ENCODE measurements at places on chromosomes 2 and 18.
A peak's percentile ranks its signal among the peaks of the same experiment; 100 is the strongest.

DNA sequence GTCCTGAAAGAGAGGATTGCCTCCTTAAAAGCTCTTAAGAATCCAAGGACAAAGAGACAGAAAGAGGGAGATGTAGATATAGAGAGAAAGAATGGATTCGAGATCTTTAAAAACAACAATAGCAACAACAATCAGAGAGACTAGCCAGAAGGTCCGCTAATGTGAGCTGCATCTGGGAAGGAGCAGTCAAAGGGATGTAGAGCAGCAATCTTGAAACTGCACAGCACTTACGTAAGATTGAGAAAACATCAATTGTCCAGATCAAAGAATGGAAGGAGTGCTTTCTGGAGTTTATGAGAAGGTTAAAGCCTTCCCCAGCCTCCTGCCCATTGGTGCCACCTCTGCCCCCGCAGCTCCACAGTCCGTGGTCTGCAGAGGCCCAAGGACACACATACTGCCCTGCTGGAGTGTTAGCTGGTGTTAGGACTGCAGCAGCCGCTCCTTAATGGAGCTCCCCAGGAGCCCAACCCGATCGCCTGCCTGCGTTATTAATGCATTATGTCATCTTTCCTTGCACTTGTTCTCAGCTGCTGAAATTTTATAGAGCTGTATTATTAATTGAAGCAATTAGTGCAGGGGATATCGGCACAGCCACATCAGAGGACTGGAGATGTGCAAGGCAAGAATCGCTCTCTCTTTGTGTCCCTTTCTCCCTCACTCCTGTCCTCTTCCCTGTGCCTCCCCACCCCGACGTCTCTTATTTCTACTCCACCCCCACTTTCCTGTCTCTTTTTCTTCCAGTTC, 94.2 kb upstream of the STPG4 start:
- no peak for DNase-seq

GRCh38 chr2:229642371-229642770, 72.0 kb downstream of the DNER start:
- DNase-seq, result no peak

DNA sequence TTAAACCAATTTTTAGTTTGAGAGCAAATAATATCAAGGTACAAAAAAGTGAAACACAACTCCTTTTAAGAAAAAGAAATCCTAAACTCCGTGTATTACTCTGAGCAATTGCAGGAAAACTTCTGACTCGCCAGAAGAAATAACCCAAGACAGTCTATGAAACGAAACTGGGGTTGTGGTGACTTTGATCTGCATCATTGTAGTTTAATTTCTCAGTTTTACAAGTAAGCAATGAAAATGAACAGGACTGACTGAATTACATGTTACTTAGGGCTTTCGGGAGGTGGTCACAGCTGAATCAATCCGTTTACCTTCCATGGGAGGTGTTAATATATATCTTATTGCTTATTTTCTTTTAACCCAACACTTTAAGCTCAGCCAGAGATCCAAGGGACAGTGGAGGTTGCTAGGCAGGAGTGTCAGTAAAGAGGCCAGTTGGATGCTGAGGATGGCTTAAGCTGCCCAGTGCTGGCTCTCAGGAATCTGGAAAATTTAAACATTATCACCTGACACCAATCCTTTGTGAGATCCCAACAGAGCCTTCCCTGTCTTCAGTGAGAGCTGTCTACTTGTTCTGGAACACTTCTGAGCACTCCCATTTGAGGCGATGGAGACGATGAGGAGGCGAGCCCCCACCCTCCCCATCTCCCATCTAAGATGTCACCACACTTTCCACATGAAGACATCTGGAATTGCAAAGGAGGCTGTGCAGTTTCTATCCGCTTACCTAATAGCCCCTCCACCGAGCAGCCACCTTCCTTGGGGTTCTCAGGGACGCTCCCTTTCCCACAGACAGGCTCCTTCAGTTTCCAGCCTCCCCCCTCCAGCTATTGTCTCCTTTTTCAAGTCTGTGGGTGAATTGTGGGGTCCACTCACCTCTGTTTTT, 3.6 kb upstream of the RAB31 start:
- DNase-seq, result no peak

GRCh38 chr2:24400207-24400907, 40.0 kb upstream of the ITSN2 start:
- no peak for DNase-seq

DNA sequence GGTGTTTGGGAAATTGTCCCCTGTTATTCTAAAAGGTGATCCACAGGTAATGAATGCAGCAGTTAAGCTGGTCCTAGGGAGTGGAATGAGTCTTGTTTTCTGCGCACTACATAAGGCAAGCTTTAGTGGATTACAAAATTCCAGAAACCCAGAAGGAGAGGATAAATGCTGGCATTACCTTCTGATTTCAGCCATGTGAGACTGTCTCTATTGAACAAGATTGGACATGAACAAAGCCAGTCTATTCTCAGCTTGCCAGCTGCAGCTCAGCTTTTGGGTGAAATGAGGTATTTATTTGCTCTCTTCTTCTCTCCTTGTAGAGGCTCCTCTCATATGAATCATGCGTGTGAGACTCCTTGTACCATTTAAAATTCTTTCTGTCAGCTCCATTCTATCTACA, 944.9 kb downstream of the CNTNAP5 start:
- no peak for DNase-seq

DNA sequence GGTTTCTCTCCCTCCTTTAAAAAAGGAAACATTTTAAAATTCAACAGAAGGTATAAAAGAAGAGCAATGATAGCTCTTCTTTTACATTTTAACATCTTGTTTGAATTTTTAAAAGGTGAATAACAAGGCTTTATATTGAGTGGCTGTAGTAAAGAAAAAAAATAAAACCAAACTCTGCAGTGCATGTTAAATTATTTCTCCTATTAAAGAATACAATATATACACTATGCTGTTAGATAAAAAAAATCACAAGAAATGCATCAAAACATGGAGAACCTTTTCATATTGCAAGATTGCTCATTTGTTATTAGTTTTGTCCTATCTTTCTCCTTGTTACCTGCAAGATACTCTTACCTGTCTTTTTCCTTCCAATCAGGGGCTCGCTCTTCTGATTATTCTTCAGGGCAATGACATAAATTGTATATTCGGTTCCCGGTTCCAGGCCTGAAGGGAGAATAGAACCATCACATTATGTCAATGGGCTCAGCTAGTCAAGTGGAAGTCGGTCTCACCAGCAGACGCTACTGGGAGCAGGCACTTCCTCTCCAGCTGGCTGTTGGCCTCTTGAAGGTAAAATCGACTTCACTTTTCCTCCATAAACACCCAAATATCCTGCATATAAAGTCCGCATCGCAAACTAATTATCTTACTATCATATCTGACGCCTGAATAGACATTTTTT, 61.2 kb downstream of the ATIC start:
- DNase-seq, result no peak

DNA sequence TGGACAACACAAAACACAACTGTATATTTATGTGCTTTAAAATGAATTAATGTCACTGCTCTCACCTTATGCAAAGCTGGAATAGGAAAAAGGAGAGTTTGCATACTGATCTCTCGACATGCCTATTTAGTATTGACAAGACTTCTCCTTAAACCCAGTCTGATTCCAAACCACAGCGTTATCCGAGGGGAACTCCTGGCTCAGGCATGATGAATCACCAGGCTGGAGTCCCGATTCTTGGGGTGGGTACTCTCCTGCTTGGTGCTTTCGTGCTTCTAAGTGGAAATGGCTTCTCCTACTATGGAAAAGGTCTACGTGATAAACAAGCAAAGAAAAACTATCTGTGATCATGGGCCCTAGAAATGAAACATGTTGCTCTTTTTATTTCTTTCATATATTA, 88.9 kb upstream of the SLC35G4 start:
- DNase-seq, result no peak

DNA sequence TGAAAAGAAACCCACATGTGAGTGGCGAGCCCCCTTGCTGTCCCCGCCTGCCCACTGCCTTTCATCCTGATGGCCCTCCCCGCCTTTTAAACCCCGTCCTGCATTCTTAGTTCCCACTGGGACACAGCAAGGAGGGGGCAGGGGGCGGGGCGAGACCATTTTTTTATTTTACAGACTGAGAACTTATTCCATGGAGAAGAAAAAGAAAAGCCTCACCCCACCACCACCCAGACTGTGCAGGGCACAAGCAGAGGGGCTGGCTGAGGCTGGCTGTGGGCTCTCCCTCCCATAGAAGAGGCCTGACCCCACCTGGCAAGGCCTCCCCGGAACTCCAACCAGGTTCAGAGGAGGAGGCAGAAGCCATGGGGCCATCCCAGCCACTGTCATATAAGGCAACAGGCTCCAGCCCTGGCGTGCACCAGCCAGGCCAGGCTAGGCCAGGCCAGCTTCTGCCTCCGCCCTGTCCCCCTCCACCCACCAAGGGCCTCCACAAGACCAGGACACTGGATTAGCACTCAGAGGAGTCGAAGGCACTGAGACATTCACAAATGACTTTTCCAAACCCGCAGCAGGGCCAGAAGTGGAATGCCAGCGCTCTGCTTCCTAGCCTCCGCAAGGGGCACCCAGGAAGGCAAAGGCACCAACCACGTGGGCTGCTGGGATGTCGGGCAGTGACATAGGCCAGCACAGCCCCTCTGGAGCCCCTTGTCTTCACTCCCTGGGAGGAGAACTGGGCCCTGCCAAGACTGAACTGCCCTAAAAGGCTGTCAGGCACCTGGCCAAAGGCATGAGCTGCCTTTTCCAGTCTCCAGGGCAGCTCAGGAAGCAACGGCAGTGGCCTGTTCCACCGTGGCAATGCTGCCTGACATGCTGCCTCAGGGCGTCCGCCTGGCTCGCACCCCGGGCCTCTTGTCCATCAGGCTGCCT, 37.5 kb upstream of the SEMA4C start:
- DNase-seq, result no peak

DNA sequence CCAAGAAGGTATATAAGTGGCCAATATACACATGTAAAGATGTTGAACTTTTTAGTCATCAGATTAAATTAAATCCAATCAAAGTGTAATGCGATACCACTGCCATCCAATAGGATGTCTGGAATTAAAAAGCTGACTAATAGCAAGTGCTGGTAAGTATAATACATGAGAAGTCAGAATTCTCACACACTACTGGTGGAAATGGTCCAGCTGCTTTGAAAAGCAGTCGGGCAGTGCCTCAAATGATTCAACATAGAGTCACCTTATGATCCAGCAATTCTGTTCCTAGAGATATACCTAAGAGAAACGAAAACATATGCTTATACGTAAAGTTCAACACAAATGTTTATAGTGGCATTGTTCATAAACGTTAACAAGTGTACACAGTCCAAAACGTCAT, 124.1 kb upstream of the MYT1L start:
- no peak for DNase-seq

DNA sequence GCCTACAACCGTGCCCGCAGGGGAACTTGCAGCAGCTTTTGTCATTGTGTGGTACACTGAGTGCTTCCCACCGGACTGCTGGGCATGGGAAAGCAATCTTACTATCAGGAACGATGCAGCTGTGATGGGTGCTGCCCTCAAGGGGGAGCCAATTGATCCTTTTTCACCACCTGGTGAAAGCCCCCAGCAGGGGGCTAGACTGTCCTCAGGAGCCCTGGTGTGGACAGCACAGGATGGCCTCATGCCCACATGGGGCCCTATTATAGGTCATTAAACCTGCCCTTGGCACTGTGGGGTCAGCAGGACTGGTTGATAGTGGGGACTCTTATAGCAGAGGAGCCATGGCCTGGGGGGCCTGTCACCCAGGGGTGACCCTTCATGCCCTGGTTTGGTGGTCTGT, 172.2 kb downstream of the GLI2 start:
- DNase-seq, result no peak

DNA sequence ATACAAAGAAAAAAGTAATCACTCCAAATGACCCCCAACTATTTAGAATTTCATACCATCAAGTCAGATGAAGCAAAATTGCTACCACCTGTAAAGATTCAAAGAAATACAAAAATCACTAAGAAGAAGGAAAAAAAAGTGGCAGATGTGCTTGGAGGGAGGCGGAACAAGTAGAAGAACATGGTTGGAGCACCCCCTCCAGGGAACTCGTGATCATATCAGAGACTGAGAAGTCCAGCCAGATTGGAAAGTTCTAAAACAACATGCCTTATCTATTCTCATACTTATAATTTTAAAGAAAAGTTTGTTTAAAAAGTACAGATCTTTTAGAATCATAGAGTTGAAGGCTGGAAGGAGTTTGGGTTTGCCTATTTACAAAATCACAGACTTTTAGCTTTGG, 113.4 kb upstream of the CYP26B1 start:
- DNase-seq, result no peak

GRCh38 chr2:233714121-233714520, 1.4 kb downstream of the UGT1A5 start:
- DNase-seq, result no peak

GRCh38 chr2:7430421-7430868, 513.2 kb downstream of the RNF144A start:
- no peak for DNase-seq

DNA sequence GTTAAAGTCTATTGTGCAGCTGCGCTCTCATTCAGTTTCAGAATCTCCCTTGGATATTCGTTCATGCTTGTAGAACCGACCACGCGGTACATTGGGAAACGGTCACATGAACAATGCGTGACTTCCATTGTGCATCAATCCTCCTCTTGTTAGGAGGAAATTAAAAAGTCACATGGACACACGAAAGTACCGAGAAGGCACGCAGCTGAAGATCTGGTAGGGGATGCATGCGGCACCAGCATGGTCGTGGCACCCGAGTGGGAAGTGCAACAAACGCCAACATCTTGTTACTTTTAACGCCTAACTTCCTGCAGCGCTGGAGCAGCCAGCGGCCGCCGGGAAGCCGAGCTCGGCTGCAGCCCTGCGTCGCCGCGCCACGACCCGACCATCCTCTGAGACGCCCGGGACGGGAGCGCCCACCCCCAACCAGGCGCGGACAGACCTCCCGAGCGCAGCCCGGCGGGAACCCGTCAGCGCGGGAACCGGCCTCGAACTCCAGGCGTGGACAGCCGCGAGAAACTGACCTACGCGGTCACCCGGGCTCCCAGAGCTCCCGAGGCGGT, 412 bp downstream of the OSBPL1A start:
- DNase-seq, result peak; percentile 16

DNA sequence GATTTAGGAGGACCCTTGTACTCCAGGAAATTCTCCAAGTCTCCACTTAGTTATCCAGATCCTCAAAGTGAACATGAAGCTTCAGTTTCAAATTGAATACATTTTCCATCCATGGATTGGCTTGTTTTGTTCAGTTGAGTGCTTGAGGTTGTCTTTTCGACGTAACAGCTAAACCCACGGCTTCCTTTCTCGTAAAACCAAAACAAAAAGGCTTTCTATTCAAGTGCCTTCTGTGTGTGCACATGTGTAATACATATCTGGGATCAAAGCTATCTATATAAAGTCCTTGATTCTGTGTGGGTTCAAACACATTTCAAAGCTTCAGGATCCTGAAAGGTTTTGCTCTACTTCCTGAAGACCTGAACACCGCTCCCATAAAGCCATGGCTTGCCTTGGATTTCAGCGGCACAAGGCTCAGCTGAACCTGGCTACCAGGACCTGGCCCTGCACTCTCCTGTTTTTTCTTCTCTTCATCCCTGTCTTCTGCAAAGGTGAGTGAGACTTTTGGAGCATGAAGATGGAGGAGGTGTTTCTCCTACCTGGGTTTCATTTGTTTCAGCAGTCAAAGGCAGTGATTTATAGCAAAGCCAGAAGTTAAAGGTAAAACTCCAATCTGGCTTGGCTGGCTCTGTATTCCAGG, at the start of gene CTLA4:
Gene CTLA4 (plus strand): TSS at position 211 of the 640 bp plus-strand sequence. CDS start 172 bp downstream, at position 383.
- no peak for DNase-seq
